Cortex of kidney (tissue), 1 donor: ENCODE measurements at places on chromosomes 7 and 10.

- DNase-seq = no peak
Observed at GRCh38 chr7:133155146-133155545, 73.3 kb upstream of the CHCHD3 start.

GRCh38 chr10:34323192-34323591, 491.9 kb downstream of the PARD3 start:
- DNase-seq = no peak

DNA sequence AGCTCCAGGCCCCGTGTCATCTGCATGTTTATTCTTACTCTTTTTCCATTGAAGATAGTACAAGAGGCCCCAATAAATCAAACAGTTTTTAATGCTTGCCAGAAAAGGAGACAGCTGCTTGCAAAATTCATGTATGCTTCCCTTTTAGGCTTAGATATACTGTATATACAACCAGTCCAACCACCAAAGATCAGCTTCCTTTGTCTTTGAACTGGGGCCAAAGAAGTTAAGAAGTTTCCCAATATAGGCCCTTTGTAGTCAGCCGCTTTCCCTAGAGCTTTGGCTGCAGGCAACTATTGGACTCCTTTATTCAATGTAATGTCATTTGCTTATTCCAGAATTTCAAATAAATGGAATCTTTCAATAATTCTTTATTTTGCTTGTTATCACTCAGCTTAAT, 1395.0 kb downstream of the GATA3 start:
- no peak for DNase-seq

DNA sequence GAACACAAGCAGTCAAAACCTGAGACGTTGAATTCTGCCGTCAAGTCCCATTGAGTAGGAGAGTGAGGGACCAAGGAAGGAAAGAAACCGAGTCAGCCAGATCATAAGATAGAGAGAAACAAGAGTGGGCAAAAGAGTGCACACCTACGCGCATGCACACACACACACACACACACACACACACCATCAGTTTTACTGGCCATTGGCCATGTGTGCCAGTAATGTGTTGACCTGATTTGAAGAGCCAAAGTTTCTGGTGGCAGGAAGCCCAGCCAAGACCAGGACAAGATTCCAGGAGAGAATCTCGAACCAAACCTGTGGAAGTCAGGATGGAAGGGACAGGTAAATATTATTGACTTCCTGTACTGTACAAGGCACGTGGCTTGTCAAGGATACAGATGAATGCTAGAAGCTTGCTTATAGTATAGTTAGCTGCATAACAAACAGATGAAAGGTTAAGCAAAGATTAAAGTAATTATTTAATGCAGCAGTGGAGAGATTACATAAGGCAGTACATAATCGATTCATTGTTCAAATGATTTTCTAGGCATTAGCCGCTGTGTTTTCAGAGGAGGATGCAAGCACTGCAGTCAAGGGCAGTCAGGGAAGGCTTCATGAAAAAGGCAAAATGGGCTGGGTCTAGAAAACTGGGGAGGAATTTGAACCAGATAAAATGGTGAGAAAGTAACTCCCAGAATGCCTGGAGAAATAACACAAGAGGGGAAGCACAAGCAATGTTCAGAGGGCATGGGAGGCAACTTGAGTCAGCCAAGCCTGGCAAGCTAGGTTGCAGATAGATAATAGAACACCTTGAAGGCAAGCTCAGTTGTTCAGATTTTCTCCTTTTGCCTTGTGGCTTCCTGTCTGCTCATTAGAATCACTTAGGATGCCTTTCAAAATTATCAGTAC, 2.7 kb upstream of the HYCC1 start:
- DNase-seq = no peak

- DNase-seq = no peak
Observed at GRCh38 chr10:74875966-74876365, 49.6 kb downstream of the KAT6B start.

DNA sequence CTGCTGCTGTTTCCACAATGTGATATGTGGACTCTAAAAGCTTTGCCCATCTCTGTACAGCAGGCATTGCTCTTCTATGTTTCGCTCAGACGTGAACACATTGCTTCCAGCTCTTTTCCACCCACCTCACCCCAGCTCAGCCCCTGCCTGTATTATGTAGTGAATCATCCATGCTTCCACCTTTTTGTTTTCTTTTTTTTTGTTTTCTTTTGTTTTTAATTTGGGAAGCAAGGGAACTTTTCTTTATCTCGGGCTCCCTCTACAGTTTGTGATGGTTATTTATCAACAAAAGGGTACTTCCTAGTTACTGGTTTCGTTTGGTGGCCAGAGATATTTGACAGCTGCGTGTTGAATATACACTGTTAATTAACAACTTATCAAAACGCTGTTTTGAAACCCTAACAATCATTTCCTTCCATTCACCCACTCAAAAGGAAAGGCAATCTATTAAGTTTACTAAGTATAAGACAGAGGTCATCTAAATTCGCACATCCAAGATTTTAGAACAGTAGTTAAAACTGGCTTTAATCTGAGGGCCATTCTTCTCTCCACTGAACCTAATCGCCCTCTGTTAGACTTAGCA, 127.9 kb upstream of the STK17A start:
- DNase-seq = no peak
